ENCODE measurements at places on chromosomes 16 and 17.

DNA sequence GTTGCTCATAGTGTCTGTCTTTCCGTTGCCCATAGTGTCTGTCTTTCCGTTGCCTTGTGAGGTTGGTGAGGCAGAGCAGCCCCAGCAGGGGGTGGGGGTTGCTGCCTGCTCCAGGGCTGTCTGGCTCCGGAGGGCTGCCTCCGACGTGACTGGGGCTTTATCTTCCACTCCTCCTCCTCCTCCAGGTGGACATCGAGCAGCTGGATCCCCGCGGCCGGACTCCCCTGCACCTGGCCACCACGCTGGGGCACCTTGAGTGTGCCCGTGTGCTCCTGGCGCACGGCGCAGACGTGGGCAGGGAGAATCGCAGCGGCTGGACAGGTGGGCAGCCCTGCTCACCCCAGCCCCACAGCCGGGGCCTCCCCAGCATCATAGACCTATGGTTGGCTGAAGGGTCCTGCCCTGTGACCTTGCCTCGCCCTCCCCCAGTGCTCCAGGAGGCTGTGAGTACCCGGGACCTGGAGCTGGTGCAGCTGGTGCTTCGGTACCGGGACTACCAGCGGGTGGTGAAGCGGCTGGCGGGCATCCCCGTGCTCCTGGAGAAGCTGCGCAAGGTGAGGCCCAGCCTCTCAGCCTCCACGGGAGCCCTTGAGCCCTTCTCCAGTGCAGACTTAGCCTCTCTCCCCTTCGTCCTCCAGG is 14.7 kb downstream of the ANKRD13B start:
- no peak for DNase-seq

- no peak for DNase-seq
Measured at GRCh38 chr16:85451641-85452363, 161.3 kb upstream of the GSE1 start.

DNA sequence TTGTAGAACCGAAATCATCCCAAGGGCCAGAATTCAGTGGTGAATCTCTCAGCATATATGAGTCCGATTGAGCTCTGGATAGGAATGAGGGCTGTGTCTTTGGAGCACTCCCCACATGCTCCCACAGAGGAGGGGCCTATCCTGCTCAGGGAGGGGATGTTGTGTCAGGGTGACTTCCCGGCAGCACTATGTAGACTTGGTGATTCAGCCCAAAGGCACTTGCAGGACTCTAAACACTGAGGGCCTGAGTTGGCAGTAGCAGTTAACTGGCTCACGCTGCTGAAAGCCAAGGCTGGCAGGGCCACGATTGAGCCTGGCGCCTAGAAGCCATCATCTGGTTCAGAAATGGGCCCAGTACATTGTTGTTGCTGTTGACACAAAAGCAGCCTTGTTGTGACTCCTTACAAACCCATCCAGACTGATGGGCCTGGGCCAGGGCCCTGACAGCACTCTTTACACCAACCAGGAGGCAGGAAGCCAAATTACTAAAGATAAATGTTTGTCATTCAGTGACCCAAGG is 31.9 kb downstream of the NMT1 start:
- no peak for DNase-seq

DNA sequence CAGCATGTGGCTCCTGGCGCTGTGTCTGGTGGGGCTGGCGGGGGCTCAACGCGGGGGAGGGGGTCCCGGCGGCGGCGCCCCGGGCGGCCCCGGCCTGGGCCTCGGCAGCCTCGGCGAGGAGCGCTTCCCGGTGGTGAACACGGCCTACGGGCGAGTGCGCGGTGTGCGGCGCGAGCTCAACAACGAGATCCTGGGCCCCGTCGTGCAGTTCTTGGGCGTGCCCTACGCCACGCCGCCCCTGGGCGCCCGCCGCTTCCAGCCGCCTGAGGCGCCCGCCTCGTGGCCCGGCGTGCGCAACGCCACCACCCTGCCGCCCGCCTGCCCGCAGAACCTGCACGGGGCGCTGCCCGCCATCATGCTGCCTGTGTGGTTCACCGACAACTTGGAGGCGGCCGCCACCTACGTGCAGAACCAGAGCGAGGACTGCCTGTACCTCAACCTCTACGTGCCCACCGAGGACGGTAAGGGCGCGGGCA is 645 bp downstream of the NLGN2 start:
- DNase-seq: peak; percentile 49

GRCh38 chr16:24935336-24935735 is 79.8 kb downstream of the ARHGAP17 start:
- no peak for DNase-seq

DNA sequence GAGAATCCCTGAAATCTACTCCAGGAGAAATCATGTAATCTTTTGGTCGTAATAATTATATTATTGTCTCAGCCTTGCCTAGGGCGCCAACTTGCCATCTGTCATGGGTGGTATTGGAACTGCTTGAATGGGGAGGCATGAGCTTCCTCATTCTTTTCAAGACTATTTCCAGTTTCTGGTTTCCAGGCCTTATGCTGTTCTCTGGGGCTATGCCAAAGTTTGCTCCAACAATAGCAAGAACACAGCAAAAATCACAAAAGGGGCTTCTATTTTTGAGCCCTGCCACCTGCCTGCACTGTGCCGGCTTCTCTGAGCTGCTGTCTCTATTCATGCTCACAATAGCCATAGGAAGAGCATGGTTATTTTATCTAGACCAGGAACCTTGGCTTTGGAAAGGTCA is 111.7 kb downstream of the SPECC1 start:
- DNase-seq: no peak

GRCh38 chr17:7977039-7977438 is 25.4 kb upstream of the GUCY2D start:
- no peak for DNase-seq

- DNase-seq: no peak
Measured at GRCh38 chr16:57341441-57342303, 16.9 kb upstream of the CCL22 start.

DNA sequence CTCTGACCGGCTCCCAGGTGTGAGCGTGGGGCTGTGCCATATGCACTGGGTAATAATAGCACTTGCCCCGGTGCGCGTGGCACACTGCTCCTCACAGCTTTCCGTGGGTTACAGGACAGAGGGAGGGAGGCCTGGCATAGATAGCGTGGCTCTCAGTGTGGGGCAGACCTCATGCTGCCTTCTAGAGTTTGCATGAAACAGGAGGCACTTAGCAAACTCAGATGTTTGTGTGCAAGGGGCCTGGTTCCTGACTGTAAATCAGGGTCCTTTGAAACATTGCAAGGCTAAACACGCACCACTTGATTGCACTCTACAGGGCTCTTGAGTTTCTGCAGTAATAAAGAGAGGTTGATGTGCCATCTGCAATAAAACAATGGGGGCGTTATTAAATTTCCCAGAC is 101.7 kb downstream of the RPTOR start:
- DNase-seq: no peak

- DNase-seq: no peak
Measured at GRCh38 chr16:83305092-83305491, 502.7 kb upstream of the HSBP1 start.

DNA sequence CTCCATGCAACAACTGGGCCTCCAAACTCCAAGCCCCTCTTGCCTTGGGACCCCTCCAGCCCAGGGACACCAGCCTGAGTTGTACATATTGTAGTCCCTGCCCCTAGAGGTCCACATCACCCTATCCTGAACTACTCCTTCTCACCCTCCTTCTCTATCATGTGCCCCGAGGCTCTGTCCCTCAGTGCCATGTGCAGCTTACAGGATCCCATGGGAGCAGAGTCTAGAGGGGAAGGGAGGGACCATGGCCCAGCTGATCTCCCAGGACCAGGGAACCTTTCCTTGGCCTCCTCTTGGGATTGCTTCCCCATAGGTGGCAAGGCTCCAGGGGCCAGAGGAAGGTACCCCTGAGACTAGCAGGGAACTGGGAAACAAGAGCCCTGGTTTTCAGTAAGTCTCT is 35.3 kb downstream of the TMEM132E start:
- DNase-seq: no peak

- DNase-seq: no peak
Measured at GRCh38 chr17:36720131-36720530, 118.7 kb downstream of the MRM1 start.

GRCh38 chr17:3004150-3004801 is 59.1 kb downstream of the OR1D5 start:
- DNase-seq: peak; percentile 55

DNA sequence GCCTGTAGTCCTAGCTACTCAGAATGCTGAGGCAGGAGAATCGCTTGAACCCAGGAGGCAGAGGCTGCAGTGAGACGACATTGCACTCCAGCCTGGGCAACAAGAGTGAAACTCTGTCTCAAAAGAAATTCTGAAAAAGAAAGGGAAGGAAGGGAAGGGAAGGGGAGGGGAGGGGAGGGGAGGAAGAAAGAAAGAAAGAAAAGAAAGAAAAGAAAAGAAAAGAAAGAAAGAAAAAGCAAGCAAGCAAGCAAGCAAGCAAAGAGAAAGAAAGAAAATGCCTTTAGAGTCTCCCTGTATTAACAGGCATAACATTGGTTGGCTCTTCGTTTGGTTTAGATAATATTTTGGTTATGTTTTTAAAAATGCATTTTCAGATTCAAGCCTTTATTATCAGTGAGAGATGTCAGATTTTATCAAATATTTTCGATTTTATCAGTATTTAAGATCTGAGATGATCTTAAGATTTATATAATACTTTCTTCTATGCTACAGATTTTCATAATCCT is 281.1 kb downstream of the NPIPA8 start:
- DNase-seq: no peak

- no peak for DNase-seq
Measured at GRCh38 chr16:920051-920681, 50.6 kb downstream of the LMF1 start.

GRCh38 chr17:28076144-28076543 is 33.7 kb downstream of the NLK start:
- no peak for DNase-seq

GRCh38 chr17:835263-835662 is 53.1 kb downstream of the MRM3 start:
- DNase-seq: no peak

DNA sequence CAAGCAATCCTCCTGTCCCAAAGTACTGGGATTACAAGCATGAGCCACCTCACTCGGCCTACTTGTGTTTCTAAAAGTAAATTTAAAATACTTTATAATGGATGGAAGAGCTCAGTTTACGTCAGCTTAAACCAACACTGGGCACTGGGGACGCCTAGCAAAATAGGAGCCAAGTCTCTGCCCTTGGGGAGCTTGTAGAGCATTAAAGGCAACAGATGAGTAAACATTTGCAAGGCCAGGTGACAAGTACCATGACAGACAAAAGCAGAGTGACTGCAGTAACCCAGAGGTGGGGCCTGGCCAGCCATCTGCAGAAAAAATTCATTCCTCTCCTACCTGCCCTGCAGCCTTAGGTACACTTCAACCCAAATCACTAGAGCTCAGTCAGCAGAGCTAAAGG is 12.1 kb upstream of the NLK start:
- no peak for DNase-seq

GRCh38 chr17:4023220-4023619 is 59.0 kb upstream of the ATP2A3 start:
- no peak for DNase-seq

- DNase-seq: peak; percentile 48
Measured at GRCh38 chr16:46830417-46830901, 521 bp downstream of the C16orf87 start.

- DNase-seq: no peak
Measured at GRCh38 chr16:55487048-55487803, 8.2 kb downstream of the MMP2 start.

- DNase-seq: no peak
Measured at GRCh38 chr17:32693194-32693897, 183.6 kb downstream of the MYO1D start.

DNA sequence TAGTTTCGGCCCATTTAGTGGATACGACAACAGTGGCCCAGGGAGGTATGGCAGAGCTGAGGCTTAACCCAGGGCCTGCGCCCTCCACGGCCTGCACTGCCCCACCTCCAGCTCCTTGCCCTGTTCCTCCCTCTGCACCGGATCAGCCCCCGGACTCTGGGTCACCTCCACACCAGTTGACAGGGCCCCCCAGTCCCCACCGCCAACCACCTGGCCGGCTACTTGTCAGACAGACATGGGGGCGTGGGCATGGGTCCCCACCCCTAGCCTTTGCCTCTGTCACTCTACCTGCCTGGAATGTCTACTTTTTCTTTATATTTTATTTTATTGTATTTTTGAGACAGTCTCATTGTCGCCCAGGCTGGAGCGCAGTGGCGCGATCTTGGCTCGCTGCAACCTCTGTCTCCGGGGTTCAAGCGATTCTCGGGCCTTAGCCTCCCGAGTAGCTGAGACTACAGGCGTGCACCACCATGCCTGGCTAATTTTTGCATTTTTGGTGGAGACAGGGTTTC is 3.0 kb upstream of the ACTG1 start:
- DNase-seq: no peak

GRCh38 chr16:81483970-81484595 is 39.5 kb downstream of the CMIP start:
- no peak for DNase-seq

DNA sequence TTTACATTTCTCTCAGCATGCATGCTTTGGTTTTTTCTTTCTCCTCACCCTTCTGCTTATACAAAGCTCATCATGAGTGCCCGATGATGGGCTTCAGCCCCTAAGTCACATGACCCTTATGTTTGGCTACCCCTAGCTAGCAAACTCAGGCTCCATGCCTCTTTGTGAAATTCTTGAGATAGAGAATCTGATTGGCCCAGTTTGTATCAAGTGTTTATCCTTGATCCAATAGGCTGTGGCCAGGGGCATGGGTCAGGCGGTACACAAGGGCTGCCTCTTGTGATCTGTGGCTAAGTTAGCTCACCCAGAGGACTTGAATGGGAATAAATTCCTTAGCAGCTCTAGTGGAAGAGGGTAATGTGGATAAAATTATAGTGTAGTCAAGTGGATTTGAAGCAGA is 11.5 kb upstream of the TOX3 start:
- DNase-seq: no peak

- DNase-seq: no peak
Measured at GRCh38 chr17:30927756-30928155, 6.0 kb downstream of the ADAP2 start.

- no peak for DNase-seq
Measured at GRCh38 chr16:14132696-14133048, 61.6 kb downstream of the MRTFB start.

DNA sequence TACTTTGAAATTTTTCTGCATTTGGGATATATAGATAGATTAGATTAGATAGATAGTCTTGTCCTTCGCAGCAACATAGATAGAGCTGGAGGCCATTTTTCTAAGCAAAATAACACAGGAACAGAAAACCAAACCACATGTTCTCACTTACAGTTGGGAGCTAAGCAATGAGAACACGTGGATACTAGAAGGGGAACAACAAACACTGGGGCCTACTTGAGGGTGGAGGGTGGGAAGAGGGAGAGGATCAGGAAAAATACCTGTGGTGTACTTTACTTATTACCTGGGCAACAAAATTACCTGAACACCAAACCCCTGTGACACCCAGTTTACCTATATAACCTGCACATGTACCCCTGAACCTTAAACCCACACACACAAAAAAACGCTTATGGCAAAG is 14.3 kb downstream of the PRKAR1A start:
- no peak for DNase-seq

- no peak for DNase-seq
Measured at GRCh38 chr17:34195987-34196386, 59.1 kb upstream of the CCL2 start.

GRCh38 chr17:51224402-51225262 is 35.2 kb downstream of the MBTD1 start:
- DNase-seq: no peak
